ENCODE measurements at places on chromosomes 1 and 21.

- no peak for DNase-seq
These were observed 78.9 kb upstream of the MROH9 start for GRCh38 chr1:170856455-170856854.

- no peak for DNase-seq
These were observed 262.4 kb downstream of the HHIPL2 start for GRCh38 chr1:222285526-222285925.

DNA sequence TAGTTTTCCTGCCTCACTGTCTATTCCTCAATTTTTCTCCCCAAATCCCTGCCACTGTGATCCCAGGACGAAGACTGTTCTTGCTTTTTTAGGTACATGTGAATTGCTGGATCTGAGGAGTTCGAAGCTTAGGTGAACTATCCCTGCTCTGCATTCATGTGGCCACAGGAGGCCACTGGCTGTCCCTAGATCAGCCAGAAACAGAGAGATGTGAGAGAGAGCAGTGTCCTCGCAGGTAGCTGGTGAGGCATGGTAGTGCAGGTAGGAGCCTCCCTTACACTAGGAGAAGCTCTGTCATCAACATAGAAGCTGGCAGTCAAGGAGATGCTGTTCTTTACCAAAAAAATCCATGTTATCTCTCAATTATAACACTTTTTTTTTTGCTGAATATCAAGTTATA, 71.5 kb downstream of the USP24 start:
- no peak for DNase-seq

DNA sequence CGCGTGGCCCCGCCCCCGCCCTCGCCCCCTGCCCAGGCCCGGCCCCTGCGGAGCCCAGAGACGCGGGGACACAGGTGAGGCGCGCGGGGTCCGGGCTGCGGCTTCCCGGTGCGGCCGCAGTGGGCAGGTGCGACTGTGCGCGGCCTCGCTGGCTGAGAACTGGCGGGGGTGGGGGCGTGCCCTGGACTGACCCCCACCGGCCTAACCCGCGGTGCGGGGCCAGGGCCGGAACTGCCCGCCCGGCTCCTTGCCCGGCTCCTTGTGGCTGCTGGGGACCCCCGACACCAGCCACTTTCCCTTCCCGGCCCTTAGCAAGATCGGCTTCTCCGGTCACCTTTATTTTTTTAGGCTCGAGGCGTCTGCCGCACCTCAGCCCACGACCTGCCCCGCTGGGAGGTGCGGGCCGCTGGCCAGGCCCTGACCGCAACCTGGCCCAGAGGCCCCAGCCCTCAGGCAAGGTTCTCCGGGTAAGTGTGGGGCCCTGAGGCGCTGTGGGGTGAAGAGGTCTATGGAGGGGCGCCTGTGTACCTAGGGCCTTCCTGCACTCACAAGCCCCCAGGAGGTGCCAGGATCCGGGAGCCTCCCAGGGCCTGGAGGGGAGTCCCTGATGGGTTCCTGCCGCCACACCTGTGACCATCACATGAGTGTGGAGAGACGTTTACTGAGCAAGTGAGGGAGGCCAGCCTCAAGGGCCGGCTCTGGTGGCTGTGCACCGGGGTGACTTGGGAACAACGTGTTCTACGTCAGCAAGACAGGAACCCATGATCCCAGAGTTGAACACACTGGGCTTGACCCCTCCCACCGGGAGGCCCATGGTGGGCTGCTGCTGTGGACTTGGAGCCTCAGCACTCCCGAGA, at the start of gene SMIM1:
Gene SMIM1, plus strand, starts transcription at position 35 of the 857 bp plus-strand sequence. CDS start 2,625 bp downstream, outside the sequence.
- no peak for DNase-seq

DNA sequence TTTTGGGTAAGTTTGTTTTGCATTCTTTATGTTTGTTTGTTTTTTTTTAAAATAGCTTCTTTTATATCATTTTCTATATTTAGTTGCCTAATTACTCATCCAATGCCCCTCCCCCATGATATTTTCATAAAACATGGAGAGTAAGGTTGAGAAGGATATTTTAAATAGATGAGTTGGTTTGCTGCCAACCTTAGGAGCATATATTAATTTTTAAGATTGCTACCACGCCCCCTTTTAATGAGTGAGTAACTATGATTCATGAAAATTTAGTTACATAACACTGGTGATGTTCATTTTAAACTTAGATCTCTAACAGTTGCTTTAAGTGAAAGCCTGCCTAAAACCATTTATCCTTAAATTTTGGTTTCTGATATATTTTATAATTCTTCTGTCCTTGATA, 18.7 kb downstream of the TMEM50A start:
- DNase-seq, result no peak

- DNase-seq, result no peak
These were observed 167.9 kb upstream of the RUNX1 start for GRCh38 chr21:35216996-35217395.

- peak; percentile 84 for DNase-seq
These were observed at the start of gene SPRTN for GRCh38 chr1:231338270-231339128. SPRTN (plus strand) TSS chr1:231338293; CDS start chr1:231338384, 91 bp downstream.

- no peak for DNase-seq
These were observed 1.4 kb upstream of the PAFAH2 start for GRCh38 chr1:25999041-25999800.

DNA sequence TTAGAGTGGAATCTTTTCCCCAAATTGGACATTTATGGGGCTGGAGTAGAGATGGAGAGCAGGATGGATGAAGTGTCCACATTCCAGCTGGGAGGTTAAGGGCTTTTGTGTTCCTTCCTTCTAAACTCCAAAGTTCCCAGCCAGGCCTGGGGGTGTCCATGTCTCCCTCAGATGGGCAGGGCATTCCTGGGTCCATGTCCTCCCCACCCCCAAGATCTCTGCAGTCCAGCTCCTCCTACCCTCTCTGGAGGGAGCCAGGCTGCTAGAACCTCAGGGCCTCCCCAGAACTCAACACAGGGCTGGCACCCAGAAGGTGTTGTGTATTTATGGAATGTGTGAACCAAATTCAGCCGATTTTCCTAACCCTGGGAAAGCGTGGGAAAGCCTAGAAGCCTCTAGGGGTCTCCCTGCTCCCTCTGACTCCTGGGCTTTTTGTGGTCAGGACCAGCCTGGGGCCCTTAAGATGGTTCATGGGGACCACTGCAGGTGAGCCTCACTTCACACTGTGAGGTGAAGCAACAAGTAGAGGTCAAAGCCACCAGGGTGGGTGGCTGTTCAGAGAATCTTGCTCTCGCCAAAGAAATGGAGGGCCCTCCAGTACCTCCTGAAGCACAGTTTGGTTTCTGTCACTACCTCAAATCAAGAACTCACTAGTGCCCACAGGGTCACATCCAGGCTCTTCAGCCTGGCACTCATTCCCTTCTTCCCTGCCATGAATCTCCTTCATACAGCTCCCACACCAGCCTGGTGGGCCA, 54.8 kb downstream of the GLIS1 start:
- DNase-seq, result no peak

DNA sequence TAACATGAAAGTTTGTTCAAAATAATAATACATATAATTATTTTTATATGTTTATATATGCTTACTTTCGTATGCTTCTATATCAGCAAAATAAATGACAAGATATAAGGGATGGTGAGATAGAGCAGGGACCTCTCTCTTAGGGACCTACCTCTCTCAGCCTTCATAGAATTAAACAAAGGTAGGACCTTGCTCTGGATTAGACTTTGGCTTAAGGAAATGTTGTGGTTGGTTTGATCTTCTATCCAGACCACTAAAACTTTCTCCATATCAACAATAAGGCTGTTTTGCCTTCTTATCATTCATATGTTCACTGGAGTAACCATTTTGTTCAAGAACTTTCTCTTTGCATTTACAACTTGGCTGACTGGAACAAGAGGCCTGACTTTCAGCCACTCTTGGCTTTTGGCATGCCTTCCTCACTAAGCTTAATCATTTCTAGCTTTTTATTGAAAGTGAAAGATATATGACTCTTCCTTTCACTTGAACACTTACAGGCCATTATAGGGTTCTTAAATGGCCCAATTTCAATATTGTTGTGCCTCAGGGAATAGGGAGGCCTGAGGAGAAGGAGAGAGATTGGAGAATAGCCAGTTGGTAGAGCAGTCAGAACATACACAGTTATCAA, 14.4 kb downstream of the FRRS1 start:
- no peak for DNase-seq

- DNase-seq, result no peak
These were observed 96.0 kb downstream of the NOS1AP start for GRCh38 chr1:162165528-162165927.

GRCh38 chr1:157110003-157110402, 10.4 kb upstream of the ETV3L start:
- DNase-seq, result no peak

- no peak for DNase-seq
These were observed 88.9 kb upstream of the ABCD3 start for GRCh38 chr1:94329276-94329675.

DNA sequence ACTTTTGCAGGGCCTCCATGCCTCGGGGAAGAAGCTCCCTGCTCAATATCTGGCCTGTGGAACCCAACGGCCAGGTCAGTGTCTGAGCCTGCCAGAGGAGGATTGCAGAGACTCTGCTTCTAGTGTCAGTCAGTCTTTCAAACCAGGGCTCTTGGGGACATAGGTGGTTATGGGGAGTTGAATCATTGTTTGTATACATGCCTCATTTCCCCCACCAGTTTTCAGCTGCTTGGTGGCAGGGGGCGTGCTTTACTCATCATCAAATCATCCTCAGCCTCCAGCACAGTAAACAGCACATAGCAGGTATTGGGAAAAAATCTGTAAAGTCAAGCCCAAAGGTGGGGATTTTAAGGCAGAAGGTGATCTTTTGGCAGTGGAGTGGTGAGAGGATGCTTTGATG, 17.4 kb upstream of the FAM89A start:
- no peak for DNase-seq

DNA sequence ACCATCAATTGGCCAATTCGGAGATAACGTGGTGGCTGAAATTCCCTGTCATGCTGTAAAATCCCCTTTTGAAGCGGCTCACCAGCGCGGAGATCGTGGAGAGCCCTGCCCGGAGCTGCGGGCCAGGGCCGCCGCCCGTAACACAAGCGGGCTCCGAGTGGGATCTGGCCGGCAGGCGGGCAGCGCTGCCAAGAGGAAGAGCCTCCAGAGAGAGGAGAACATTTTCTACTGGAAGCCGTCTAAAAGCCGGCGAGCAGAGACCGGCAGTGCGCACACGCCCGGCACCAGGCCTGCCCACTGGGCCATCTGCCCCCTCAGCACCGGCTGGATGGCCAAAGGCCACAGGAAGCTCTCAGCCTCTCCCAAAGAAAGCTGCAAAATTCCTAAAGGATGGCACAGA, 15.5 kb downstream of the SSBP3 start:
- DNase-seq, result no peak

Measured in GM18507 (cell line).